PC-9 (cell line): ENCODE measurements at places on chromosomes 11 and 22. TPM values are rescaled to one million over a fixed set of nuclear protein-coding genes. Genes with fewer than 3 reads are reported as not detected.

GRCh38 chr11:10181811-10182210 is 112.2 kb downstream of the SBF2 start:
- no peaks in the 10 kb centered on the region for H3K36me3 ChIP-seq
- DNase-seq: no peak
- H3K4me1 ChIP-seq: no peaks in the 10 kb centered on the region
- H3K27ac ChIP-seq: no peak overlapping the region

DNA sequence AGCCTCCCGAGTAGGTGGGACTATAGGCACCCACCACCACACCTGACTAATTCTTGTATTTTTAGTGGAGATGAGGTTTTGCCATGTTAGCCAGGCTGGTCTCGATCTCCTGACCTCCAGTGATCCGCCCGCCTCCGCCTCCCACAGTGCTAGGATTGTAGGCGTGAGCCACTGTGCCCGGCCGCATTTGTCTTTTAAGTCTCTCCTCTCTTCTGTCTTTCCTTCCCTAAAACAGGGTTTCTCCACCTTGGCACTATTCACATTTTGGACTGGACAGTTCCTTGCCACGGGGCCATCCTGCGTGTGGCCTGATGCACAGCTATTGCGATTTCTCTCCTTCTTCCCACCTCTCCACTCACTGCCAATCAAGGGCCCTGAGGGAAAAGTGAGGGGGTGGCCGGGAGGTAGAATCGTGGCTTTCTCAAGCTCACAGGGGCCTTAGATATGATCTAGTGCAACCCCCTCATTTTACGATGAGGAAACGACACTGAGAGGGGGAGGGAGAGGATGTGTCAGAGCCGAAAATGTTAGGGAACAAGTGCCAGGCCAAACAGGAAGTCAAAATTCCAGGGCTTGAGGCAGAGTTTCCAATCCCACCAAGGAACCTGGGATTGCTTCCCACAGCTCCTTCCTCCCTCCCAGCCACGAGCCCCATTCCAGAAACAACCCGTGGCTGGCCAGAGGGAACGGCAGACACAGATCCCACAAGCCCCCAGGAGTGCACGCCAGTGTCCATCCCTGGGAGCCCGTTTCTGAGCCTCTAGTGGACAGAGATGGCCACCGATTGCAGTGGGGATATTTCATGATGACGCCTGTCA is 21.2 kb downstream of the SCGB1A1 start:
- no peaks in the 10 kb centered on the region for H3K4me1 ChIP-seq
- H3K4me3 ChIP-seq: no peak overlapping the region
- DNase-seq: no peak
- H3K36me3 ChIP-seq: no peaks in the 10 kb centered on the region

GRCh38 chr11:113457784-113458183 is 17.4 kb downstream of the DRD2 start:
- peaks cover 59% of the 10 kb centered on the region for H3K27me3 ChIP-seq
- H3K36me3 ChIP-seq: no peaks in the 10 kb centered on the region
- no peak for DNase-seq

- no peak overlapping the region for H3K4me3 ChIP-seq
- no peak for DNase-seq
- H3K36me3 ChIP-seq: no peaks in the 10 kb centered on the region
- H3K27me3 ChIP-seq: no peaks in the 10 kb centered on the region
- peaks cover 22% of the 10 kb centered on the region for H3K4me1 ChIP-seq
These were observed 19.7 kb upstream of the PDGFB start for GRCh38 chr22:39264349-39265038.

GRCh38 chr11:34869425-34869824 is 46.8 kb downstream of the APIP start:
- H3K27ac ChIP-seq: no peak overlapping the region
- H3K36me3 ChIP-seq: no peaks in the 10 kb centered on the region
- H3K27me3 ChIP-seq: no peaks in the 10 kb centered on the region

- H3K27me3 ChIP-seq: peaks cover 8% of the 10 kb centered on the region
- no peak overlapping the region for H3K4me3 ChIP-seq
- DNase-seq: no peak
- no peaks in the 10 kb centered on the region for H3K4me1 ChIP-seq
These were observed 44.5 kb downstream of the RTN4R start for GRCh38 chr22:20223421-20224255.

DNA sequence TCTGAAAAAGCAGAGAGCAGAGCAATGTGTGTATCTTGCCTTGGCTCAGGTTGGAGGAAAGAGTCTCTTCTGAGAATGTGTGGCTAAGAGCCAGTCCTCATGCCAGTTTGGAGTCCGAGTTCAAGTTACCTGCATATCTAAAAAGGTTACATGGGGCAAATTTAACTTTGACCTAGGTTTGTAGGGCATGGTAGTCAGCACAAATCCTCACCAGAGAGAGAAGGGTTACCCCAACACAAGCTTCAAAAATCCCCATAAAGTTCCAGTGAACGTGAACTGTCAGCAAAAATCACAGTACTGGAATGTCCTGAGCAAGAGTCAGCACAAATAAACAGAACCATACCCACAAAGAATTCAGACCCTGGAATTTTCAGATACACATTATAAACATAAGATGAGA is 13.8 kb downstream of the SDHD start:
- no peak for DNase-seq
- H3K27me3 ChIP-seq: no peaks in the 10 kb centered on the region
- H3K36me3 ChIP-seq: peaks cover 6% of the 10 kb centered on the region; the same call in 1 of the 2 replicates
- no peak overlapping the region for H3K27ac ChIP-seq
- H3K4me3 ChIP-seq: no peak overlapping the region

DNA sequence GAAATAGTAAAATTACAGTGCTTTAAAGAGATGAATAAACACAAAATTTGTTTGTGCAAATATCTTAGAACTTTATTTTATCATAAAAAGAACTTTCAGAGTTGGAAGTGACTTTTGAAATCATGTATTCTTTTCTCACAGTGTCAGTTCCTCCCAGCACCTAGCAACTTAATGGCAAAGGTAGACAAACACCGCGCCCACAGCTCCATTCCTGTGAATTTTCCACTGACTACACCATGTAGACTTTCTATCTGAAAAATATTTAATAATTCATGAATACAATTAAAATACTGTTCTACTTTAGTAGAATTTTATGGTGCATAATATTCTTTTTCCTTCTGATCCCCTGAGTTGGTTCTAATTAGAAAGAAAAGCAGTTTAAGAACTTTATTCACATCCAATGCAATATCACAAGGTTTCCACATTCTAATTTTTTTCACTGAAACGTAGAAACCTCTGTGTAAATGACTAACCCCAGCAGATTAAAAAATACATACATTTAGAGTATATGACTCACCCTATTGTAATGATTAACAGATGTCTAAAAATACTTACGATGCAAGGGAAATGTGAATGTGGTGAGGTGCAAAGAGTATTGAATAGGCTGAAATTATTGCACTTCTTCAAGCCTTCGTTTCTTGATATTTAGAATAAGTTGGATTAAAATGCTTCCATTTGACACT is 218.2 kb upstream of the CCDC179 start:
- no peaks in the 10 kb centered on the region for H3K4me1 ChIP-seq
- H3K4me3 ChIP-seq: no peak overlapping the region
- no peak overlapping the region for H3K27ac ChIP-seq
- DNase-seq: no peak
- H3K27me3 ChIP-seq: no peaks in the 10 kb centered on the region

GRCh38 chr11:66230156-66230555 is 38.3 kb upstream of the RAB1B start:
- DNase-seq: no peak
- no peaks in the 10 kb centered on the region for H3K36me3 ChIP-seq
- no peaks in the 10 kb centered on the region for H3K4me1 ChIP-seq
- no peak overlapping the region for H3K27ac ChIP-seq
- no peak overlapping the region for H3K4me3 ChIP-seq

GRCh38 chr11:23226331-23227077 is 366.2 kb upstream of the CCDC179 start:
- no peak overlapping the region for H3K27ac ChIP-seq
- H3K27me3 ChIP-seq: no peaks in the 10 kb centered on the region
- no peak for DNase-seq
- H3K4me1 ChIP-seq: no peaks in the 10 kb centered on the region
- no peak overlapping the region for H3K4me3 ChIP-seq
- H3K36me3 ChIP-seq: no peaks in the 10 kb centered on the region

DNA sequence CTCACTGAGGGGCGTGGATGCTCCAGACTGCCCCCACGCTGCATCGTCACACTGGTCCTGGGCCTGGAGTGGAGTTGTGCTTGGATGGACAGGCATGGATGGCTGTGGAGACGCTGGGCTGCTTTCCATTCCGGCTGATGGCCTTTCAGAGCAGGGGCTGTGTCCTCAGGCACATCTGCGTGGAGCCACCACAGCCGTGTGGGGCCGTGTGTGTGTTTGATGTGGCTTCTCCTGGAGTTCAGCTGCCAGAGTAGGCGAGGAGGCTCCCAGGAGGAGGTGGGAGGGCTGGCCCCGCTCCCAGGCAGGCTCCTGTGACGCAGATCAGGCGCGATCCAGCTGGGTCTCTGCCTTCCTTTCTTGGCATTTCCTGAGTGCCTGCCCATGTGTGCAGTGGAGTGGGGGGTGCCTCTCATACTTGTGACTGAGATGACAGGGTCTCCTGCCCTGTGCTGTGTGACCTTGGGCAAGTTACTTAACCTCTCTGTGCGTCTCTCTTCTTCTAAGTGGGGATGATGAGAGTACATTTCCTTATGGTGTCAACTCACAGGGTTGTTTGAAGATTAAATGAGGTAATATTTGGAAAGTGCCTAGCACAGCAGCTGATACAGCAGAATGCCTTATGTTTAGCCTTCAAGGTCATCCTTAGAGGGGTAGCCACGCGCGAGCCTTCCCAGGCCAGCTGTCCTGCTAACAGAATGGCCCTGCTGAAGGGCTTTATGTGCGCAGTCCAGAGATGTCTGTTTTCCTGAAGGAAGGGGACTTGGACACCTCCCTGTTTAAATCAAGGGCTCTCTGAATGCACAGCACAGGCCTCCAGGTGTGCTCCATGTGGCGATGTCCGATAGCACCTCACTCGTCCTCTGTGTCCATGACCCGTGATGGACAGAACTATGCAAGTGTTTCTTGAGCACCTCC is 33.5 kb downstream of the GLB1L2 start:
- H3K36me3 ChIP-seq: no peaks in the 10 kb centered on the region
- DNase-seq: no peak
- no peaks in the 10 kb centered on the region for H3K27me3 ChIP-seq
- H3K4me1 ChIP-seq: no peaks in the 10 kb centered on the region

- no peaks in the 10 kb centered on the region for H3K36me3 ChIP-seq
- peak overlapping the region; percentile 82 for H3K27ac ChIP-seq
- no peak overlapping the region for H3K4me3 ChIP-seq
- DNase-seq: peak; percentile 91
- H3K4me1 ChIP-seq: peaks cover 70% of the 10 kb centered on the region
These were observed 12.9 kb downstream of the NAV2 start for GRCh38 chr11:19725379-19726079.

- H3K27me3 ChIP-seq: peaks cover 100% of the 10 kb centered on the region
- no peak for DNase-seq
- no peaks in the 10 kb centered on the region for H3K36me3 ChIP-seq
- no peak overlapping the region for H3K27ac ChIP-seq
- H3K4me3 ChIP-seq: no peak overlapping the region
- H3K4me1 ChIP-seq: no peaks in the 10 kb centered on the region
These were observed 549.3 kb downstream of the BRD1 start for GRCh38 chr22:49278340-49278739.

- no peak overlapping the region for H3K4me3 ChIP-seq
- H3K27ac ChIP-seq: peak overlapping the region; percentile 82
- H3K36me3 ChIP-seq: peaks cover 18% of the 10 kb centered on the region
- no peak for DNase-seq
- peaks cover 45% of the 10 kb centered on the region for H3K4me1 ChIP-seq
These were observed 104.1 kb downstream of the ATXN10 start for GRCh38 chr22:45775569-45776312.

DNA sequence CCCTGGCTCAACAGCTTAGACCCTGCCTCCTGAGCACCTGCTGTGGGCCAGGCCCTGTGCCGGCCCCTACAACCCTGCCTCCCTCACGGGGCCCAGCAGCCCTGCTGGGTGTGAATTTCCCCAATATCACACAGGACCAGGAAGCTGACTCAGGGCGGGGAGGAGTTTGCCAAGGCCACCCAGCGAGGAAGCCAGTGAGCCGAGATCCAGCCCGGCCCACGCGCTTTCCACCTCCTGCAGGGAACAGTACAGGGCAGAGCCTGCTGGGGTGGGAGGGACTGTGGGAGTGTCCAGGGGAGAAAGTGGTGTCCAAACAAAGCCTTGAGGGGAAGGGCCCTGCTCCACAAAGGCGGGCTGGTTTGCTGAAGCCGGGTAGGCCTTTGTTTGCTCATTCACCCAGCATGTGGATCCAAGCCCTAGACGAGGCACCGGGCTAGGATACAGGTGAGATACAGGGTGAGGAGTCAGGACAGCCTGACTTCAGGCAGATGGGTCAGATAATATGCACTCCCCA is 26.8 kb downstream of the RPL3 start:
- peaks cover 76% of the 10 kb centered on the region for H3K4me1 ChIP-seq
- H3K4me3 ChIP-seq: no peak overlapping the region
- no peaks in the 10 kb centered on the region for H3K27me3 ChIP-seq
- peak; percentile 96 for DNase-seq
- no peaks in the 10 kb centered on the region for H3K36me3 ChIP-seq
- H3K27ac ChIP-seq: peak overlapping the region; percentile 84

GRCh38 chr22:37177221-37177620 is 10.8 kb downstream of the C1QTNF6 start:
- H3K4me1 ChIP-seq: peaks cover 17% of the 10 kb centered on the region
- no peak overlapping the region for H3K4me3 ChIP-seq
- DNase-seq: no peak
- no peaks in the 10 kb centered on the region for H3K36me3 ChIP-seq

GRCh38 chr11:19577391-19577975 is 135.2 kb upstream of the NAV2 start:
- H3K4me1 ChIP-seq: no peaks in the 10 kb centered on the region
- H3K27me3 ChIP-seq: no peaks in the 10 kb centered on the region
- H3K27ac ChIP-seq: no peak overlapping the region
- no peak overlapping the region for H3K4me3 ChIP-seq
- no peak for DNase-seq
- no peaks in the 10 kb centered on the region for H3K36me3 ChIP-seq

DNA sequence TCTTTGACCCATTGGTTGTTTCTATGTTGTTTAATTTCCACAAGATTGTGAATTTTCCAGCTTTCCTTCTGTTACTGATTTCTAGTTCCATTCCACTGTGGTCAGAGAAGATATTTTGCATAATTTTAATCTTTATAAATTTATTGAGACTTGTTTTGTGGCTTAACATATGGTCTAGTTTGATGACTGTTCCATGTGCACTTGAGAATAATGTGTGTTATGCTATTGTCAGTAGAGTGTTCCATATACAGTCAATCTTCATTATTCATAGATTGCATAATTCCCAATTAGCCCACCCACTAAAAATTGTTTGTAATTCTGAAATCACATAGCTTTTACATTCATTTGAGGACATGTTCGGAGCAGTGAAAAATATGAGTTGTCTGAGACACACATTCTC is 346.1 kb upstream of the DDI1 start:
- no peaks in the 10 kb centered on the region for H3K4me1 ChIP-seq
- H3K4me3 ChIP-seq: no peak overlapping the region
- no peaks in the 10 kb centered on the region for H3K36me3 ChIP-seq
- no peak overlapping the region for H3K27ac ChIP-seq
- H3K27me3 ChIP-seq: no peaks in the 10 kb centered on the region

- peaks cover 15% of the 10 kb centered on the region for H3K4me1 ChIP-seq
- H3K36me3 ChIP-seq: no peaks in the 10 kb centered on the region
- no peak for DNase-seq
- H3K4me3 ChIP-seq: no peak overlapping the region
- H3K27ac ChIP-seq: no peak overlapping the region
These were observed 27.5 kb downstream of the ARVCF start for GRCh38 chr22:19988965-19989724.

MED15 gene
- 82.0 and 87.9 TPM in 2 replicates for total RNA-seq

HBG1 gene
- total RNA-seq: not detected in 2 replicates

SPON1 gene
- total RNA-seq: 0.48 and 0.70 TPM in 2 replicates

SYCE3 gene
- not detected in 2 replicates for total RNA-seq

RPS6KB2 gene
- 52.0 and 54.0 TPM in 2 replicates for total RNA-seq

CACNA1I gene
- total RNA-seq: 2.5 and 2.8 TPM in 2 replicates

DDI1 gene
- total RNA-seq: not detected in 2 replicates
